A549 treated with DMSO at 1 μM for 4 hours (cell line): ENCODE measurements at places on chromosomes 4 and X. TPM values are rescaled to one million over a fixed set of nuclear protein-coding genes. Genes with fewer than 3 reads are reported as not detected.

The GALNTL6 gene
- total RNA-seq = 0.06 to 0.17 TPM (median 0.10 TPM) in 5 replicates

The UGT2A2 gene
- total RNA-seq = not detected in 5 replicates

The ANK2 gene
- 0.76 to 1.2 TPM (median 0.94 TPM) in 5 replicates for total RNA-seq

The OPN1MW2 gene
- not detected in 5 replicates for total RNA-seq

The TEX11 gene
- total RNA-seq = not detected in 5 replicates

The ETDB gene
- not detected in 5 replicates for total RNA-seq

The TSPAN7 gene
- 2.9 to 3.6 TPM (median 3.2 TPM) in 5 replicates for total RNA-seq

The PASD1 gene
- not detected in 5 replicates for total RNA-seq

The GPM6B gene
- total RNA-seq = not detected in 5 replicates

The CT45A10 gene
- 0.23 to 0.55 TPM (median 0.37 TPM) in 4 of 5 replicates, not detected in the other for total RNA-seq

The RS1 gene
- not detected in 5 replicates for total RNA-seq
